Right ventricle myocardium inferior (tissue), 1 donor: ENCODE measurements at places on chromosomes 5 and 9.

GRCh38 chr9:88927510-88927909 lies 63.8 kb upstream of the S1PR3 start:
- no peak for DNase-seq

- DNase-seq = no peak
Observed at GRCh38 chr9:12916042-12916441, 141.2 kb downstream of the LURAP1L start.

- DNase-seq = no peak
Observed at GRCh38 chr9:77194423-77194822, 17.1 kb downstream of the VPS13A start.

DNA sequence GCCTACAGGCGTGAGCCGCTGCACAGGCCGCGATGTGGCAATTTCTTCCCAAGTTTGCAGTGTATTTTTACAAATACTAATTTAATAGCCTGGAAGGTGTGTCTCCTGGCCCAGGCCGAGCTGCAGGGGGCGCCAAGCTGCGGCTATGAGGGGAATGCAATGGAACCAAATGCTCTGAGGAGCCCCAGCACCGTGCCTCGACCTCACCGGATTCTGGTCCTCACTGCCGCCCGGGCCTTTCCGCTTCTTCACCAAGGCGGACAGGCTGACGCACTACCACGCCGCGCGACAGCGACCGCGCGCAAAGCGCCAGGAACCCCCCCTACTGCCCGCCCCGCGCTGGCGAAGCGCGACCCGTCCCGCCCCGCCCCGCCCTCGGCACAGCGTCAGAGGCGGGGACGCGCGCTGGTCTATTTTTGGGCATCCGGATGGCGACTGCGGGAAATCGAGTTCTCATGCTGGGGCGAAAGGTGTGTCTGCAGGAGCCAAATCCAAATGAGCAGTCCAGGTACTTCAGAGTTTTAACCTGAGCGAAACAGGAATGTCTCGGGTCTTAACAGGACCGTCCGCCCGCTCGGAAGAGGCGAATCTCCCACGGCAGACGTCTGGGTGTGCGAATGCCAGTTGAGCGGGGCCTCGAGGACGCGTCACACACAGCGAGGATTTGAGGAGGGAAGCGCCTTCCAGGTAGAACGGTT lies 31.7 kb upstream of the PRXL2C start:
- DNase-seq = peak; percentile 90

DNA sequence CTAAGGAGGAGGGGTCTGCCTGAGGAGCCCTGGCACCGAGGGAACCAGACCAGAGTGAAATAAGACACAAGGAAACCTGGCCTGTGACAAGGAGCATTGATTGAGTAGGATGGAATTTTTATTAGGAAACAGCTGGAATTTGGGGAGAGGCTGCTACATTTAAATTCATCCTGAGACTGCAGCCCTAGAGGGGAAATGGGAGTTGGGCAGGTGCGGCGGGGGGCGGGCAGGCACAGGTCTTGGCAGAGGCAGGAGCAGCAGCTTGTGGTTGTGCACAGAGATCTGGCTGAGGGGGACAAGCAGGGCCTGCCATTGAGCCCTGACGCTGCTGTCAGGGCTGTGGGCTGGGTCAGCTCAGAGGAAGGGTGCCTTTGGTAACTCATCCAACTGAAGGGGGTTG lies 71.6 kb downstream of the PCDH1 start:
- no peak for DNase-seq

- DNase-seq = peak; percentile 84
Observed at GRCh38 chr5:107672211-107673038, 1.7 kb upstream of the EFNA5 start.

DNA sequence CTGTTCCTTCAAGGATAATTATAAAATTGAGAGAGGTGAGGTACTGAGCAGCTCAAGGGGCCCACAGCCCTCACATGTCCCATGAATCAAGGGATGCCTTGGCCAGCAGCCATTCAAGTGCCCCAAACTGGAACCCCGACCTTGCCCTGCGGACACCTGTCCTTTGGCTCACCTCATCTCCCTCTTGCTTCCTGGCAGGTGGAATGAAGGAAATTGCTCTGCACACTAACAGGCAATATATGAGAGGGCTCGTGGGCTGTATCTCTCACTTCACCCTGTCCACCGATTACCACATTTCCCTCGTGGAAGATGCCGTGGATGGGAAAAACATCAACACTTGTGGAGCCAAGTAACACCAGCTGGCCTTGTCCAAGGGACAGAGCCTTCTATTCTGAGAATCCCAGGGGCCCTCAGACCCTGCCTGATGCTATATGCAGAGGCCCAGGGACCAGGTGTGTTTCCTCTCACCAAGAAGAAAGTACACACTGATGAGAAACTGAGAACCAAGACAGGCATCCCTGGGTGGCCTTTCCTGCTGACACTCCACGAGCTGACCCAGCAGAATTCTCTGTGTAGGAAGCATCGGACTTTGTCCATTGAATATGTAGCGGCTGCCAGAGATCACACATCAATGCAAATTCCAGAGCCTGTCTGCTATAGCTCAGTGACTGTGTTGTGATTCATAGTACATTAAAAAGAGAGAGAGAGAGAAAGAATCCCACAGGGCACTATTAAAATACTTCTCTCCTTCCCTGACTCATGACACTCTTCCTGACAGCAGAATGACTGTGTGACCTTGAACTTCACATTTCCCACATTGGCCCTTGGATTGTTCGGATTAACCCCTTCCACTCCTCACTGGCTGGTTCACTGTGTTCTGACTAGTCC lies 92.6 kb downstream of the LIFR start:
- no peak for DNase-seq

GRCh38 chr5:149328177-149328576 lies 17.1 kb upstream of the GRPEL2 start:
- DNase-seq = no peak

- peak; percentile 84 for DNase-seq
Observed at GRCh38 chr9:114108016-114108833, 9.1 kb upstream of the KIF12 start.

- no peak for DNase-seq
Observed at GRCh38 chr5:180540050-180540694, 46.0 kb downstream of the CNOT6 start.

- DNase-seq = no peak
Observed at GRCh38 chr5:146644831-146645230, 128.8 kb upstream of the GPR151 start.

DNA sequence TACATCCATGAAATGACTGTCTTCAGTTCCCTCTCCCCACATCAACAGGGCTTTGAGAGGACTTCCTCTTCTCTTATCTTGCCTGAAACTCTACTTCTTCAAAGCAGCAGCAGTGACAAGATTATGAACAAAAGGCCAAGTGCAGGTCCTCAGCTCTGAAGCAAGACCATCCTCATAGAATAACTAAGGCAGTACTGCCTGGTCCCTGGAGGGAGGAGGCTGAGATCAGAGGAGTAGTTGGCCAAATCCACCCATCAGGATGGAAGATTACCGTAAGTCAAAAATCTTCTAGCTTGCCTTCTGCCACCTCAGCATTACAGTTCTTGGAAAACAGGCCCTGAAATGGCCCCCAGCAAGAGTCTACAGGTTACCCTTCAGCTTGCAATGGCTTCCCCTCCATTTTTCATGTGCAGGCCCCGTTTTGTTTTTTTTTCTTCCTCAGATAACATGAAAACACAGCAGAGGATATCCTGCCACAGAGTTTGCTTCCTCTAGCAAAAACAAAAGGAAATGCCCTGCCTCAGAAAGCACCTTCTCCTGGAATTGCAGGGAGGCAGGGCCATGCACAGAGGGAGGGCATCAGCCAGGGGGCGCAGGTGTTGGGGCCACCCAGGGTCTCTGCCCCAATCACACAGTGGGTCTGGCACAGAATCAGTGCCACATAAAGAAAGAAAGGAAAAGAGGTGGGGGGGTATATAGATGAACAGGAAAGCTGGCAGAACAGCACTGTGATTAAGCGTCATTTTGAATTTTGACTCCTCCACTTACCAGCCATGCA lies 40.0 kb downstream of the KLHL3 start:
- DNase-seq = no peak

DNA sequence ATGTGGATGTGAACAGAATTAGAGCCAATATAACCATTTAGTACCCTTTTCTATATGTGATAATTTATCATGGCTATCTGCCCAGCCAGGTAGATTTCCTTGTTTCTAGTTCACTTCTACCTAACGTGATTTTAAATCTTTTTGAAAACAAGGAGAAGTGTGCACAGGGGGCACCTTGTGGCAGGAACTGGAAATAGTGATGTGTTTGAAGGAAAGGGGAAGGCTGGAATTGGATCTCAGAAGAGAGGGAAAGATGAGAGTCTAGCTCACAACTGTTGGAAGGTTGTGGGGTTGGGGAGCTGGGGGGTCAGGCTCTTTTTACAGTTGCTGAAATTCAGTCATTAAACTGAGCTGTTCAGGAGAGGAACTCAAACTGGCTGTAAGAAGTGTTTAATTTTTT lies 219.5 kb downstream of the KCTD16 start:
- DNase-seq = no peak

- no peak for DNase-seq
Observed at GRCh38 chr5:74314906-74315305, 325.6 kb downstream of the ENC1 start.

DNA sequence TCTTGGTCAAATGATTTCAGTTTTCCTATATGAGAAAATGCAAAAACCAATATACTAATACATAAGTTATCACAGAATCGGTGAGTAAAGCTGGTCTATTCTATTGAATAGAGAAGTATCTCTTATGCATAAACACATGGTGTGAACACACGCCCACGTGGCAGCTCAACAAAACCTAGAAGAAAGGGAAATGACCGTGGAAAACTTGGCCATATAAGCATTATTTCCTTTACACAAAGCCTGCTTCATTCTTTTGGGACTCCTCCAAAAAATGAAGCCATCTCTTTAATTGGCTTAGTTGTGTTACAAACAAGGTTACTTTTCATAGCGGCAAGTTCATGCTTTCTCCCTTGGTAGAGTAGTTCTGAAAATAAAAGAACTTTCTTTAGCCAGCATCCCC lies 183.2 kb downstream of the TMEM161B start:
- DNase-seq = no peak

- no peak for DNase-seq
Observed at GRCh38 chr9:119078015-119078414, 291.2 kb downstream of the BRINP1 start.

GRCh38 chr5:72518001-72518683 lies 10.9 kb upstream of the ZNF366 start:
- DNase-seq = peak; percentile 80

DNA sequence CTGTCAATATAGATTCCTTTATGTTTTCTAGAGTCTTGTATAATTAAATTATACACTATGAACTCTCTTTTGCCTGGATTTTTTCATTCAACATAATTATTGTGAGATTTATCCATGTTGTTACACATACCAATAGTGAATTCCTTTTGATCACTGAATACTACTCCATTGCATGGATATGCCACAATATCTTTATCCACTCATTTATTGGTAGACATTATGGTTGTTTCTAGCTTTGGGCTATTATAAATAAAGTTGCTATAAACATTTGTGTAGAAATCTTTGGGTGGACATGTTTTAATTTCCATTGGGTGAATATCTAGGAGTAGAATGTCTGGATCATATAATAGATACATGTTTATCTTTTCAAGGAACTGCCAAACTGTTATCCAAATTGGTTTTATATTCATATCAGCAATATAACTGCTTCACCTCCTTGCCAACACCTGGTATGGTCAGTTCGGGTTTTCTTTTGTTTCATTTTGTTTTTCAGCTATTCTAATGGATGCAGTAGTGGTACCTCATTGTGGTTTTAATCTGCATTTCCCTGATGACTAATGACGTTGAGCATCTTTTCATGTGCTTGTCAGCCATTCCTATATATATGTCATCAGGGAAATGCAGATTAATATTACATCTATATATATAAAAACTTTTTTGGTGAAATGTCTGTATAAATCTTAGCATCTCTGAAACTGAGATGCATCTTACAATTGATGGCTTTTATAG lies 32.1 kb upstream of the TCF7 start:
- no peak for DNase-seq

DNA sequence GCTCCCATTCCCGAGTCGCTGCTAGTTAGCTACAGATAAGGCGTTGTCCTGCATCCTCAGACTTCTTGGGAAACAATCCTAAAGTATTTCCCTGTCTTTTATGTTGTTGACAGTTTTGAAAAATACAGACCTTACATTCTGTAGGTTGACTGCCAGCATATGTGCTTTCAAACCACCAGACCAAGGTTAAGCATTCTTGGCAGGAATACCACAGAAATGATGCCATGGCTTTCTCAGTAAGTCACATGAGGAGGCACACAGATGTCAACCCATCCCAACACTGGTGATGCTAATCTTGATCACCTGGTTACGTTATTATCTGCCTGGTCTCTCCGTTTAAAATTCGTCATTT lies 871 bp downstream of the GLE1 start:
- DNase-seq = no peak

- DNase-seq = no peak
Observed at GRCh38 chr5:151255621-151256286, 2.8 kb downstream of the GM2A start.

- DNase-seq = no peak
Observed at GRCh38 chr9:20592673-20593072, 29.6 kb downstream of the MLLT3 start.

GRCh38 chr5:39249564-39250274 lies 30.4 kb upstream of the FYB1 start:
- DNase-seq = no peak

DNA sequence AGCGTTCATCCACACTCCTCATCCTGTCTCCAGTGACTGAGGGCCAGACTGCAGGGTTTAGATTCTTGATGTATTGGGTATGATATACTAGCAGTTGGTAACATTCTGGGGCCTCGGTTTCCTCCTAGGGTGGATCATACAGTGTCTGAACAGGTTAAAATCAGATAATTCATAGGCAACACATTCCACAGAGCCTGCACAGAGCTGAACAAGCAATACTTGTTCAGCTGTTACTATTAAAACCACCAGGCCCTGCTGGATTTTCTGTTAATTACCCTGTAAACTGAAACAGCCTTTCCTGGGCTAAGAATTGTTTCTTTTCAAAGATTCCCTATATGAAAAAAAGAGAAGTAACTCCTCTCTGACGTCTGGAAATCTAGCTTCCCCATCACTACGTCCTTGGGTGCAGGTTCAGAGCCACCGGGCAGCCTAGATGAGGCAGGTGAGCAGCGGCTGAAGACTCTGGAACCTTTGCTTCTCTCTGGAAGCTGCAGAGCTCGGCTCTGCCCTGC lies 1313.5 kb upstream of the WWC1 start:
- no peak for DNase-seq

DNA sequence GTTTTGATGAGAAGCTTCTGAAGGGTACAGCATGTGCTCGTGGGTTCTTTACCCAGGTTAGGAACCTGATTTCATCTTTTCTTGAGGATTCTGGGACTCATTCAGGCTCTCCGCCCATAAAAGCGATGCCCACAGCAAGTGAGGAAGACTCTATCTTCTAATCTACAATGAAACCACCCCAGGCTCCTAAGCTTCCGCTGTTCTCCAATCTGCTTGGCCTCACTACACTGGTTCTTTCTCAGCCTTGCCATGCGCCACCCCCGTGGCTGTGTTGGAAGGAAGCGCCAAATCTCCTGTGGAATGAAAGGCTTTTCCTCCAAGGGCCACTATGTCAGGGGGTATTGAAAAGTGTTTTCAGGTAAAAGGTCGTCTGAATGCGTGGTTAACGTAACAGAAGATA lies 135.6 kb downstream of the MYO10 start:
- DNase-seq = no peak

- DNase-seq = no peak
Observed at GRCh38 chr5:167725741-167726140, 565.7 kb upstream of the WWC1 start.
